ENCODE measurements at places on chromosomes 11 and 22.

DNA sequence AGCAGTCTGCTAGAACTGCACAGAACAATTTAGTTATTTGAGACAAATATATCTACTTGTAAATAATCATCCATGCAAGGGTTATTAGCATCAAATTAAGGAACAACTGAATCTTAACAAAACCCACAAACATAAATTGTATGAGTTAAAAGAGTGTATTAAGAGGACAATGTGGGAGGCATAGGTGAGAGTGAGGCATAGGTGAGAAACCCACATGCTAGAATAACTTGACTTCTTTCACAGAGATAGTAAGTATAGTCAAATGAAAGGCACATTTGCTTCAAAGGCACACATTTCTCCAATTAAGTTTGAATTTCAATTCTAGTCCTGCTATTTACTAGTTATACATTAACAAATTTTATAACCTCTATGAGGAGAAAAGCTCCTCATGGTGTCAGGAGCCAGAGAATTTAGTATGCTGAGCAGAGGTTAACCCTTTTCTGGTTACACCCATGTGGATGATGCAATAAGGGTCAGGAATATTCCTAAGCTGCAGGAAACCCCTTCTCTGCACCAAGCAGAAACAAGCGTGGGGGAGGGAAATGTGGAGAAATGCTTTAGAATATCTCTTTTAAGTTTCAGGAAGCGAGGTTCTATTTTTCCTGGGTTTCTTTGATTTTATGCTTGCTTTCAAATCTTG, 264.2 kb downstream of the GRM5 start:
- DNase-seq: no peak

- DNase-seq: no peak
Observed at GRCh38 chr11:33375236-33375635, 118.1 kb downstream of the HIPK3 start.

GRCh38 chr11:119727523-119728151, 1.4 kb downstream of the NECTIN1 start:
- no peak for DNase-seq

DNA sequence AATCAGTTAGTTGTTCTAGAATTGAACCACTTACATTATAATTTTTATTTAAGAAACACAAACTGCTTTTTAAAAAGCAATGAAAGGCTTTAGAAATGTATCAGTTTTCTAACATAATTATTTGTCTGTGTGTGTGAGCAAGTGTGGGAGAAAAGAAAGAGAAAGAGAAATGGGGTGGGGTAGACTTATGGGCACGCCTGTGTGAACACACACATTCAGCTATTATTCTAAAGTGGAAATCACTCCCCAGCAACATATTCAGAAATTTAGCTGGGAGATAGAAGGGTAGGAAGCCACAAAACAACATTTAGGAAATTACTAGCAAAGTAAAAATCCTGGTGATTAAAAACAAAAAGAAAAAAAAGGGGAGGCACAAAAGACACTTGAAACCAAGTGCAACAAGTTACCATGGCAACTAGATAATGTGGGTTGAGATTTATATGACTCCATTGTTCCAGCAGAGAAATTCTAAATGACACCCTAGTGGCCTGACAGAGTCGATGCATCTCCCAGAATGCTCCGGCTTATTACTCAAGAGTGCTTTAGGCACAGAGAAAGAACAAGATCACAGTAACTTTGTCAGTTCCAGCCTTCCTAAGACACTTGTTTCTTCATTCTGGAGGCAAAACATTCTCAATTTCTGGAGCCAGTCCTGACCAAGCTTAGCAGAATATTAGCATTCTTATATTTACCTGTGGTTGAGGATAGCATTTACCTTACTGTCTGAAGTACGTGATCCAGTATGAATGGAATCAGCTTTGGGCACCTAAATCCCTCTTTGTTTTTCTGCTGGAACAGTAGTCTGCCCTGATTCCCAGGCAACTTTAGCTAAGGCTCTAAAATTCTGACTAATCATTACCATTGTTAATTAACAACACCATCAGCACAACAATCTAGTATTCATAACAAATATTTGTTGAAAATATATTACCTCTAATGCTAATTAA, 444.4 kb downstream of the DLG2 start:
- DNase-seq: no peak
